Vagina (tissue), 2 donors: ENCODE measurements at places on chromosomes 11 and 22.
A peak's percentile ranks its signal among the peaks of the same experiment; 100 is the strongest.

- H3K4me3 ChIP-seq, result no peak overlapping the region
- no peak for DNase-seq
- no peaks in the 10 kb centered on the region for H3K4me1 ChIP-seq
These were observed 109.8 kb upstream of the BID start for GRCh38 chr22:17884084-17884483.

DNA sequence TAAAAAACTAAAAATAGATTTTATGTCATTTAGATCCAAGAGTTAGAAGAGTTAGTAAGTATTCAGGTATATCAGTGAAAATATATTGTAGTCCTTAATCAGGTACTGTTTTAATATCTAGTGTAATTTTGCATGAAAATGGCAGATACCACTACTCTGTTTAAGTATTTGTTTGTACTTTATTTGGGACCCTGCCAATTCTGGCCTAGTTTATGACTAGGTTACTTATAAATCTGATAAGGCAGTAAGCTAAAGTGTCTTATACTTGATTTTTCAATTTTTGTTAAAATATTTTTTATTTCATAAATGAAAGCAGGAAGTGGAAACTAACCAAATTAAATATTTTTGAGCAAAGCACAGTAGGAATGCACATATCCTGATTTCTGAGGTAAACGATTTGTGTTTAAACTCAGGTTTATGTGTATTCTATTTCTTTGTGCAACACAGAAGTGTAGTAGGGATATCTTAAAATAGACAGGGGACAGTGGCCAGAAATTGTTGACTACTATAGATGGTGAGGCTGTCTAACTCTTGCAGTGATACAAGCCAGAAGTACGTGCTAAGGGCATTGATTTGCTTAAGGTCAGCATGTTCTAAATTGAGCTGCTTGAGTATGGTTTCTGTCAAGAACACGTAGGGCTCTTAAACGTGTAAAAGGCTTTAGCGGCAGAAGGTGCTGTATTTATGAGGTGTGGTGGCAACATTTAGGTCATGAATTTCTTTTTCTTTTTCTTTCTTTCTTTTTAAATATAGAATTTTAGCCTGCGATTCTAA, 34.0 kb downstream of the HIPK3 start:
- H3K27ac ChIP-seq, result peak overlapping the region; percentile 1
- H3K27me3 ChIP-seq, result no peaks in the 10 kb centered on the region
- H3K4me1 ChIP-seq, result peaks cover 52% of the 10 kb centered on the region
- DNase-seq, result no peak

GRCh38 chr11:45643598-45644260, 21.7 kb downstream of the CHST1 start:
- DNase-seq, result peak; percentile 49
- no peaks in the 10 kb centered on the region for H3K36me3 ChIP-seq
- no peaks in the 10 kb centered on the region for H3K4me1 ChIP-seq
- no peaks in the 10 kb centered on the region for H3K27me3 ChIP-seq

GRCh38 chr22:41907436-41908401, 7.2 kb downstream of the SHISA8 start:
- H3K36me3 ChIP-seq, result peaks cover 39% of the 10 kb centered on the region
- H3K27ac ChIP-seq, result no peak overlapping the region
- H3K4me1 ChIP-seq, result peaks cover 20% of the 10 kb centered on the region

- H3K27ac ChIP-seq, result peak overlapping the region; percentile 71
- H3K4me1 ChIP-seq, result peaks cover 20% of the 10 kb centered on the region
- no peaks in the 10 kb centered on the region for H3K27me3 ChIP-seq
- H3K4me3 ChIP-seq, result no peak overlapping the region
These were observed 108.2 kb upstream of the CD44 start for GRCh38 chr11:35030716-35031213.

DNA sequence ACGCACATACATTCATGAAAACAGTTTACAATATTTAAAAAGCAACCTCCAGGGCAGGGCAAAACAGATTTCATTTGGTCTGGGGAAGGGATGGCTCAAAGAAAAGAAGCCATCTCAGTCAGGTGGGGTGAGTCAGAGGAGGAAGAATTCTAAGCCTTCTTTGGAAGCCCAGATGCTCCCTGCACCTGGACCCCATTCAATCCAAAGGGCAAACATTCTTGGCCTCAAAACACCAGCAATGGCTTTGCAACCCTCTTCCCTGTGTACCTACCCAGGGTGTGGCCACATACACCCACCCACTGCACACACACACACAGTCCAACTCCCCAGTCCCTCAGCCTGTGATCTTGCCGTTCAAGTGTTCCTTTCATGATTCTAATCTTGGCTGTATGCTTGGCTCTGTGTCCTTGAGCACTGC, 2.0 kb downstream of the KCNE3 start:
- H3K27ac ChIP-seq, result no peak overlapping the region
- H3K4me3 ChIP-seq, result no peak overlapping the region
- H3K4me1 ChIP-seq, result peaks cover 52% of the 10 kb centered on the region
- H3K36me3 ChIP-seq, result no peaks in the 10 kb centered on the region

DNA sequence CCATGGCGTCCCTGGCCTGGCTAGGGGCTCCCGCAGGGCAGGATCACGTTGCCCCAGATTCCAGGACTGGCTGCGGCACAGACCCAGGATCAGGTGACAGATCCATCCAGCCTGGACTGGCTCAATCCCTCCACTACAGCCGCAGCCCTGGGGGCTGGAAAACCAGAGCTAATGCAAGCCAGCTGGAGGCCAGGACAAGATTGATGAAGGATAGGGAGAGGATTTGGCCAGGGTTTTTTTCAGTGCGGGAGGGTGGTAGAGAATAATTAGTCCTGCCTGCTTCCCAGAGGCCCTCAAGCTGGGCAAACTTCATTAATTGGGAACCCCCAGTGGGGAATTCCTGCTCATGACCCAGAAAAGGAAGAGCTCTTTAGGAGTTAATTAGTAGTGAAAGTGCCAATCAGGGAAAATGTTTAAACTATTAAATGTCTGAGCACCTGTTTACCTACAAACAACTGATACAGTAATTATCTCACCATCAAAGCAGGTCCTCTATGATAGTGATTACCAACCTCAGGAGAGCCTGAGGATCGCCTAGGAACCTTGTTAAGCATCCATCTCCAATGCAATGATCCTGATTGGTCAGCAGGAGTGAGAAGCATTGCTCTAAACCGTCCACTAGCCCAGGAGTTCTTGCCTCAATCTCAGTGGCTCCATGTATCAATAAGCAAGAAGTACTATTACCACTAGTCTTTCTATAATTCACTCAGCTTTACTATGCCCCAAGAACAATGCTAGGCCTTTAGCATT, 33.0 kb upstream of the MYOD1 start:
- H3K27ac ChIP-seq, result no peak overlapping the region
- no peaks in the 10 kb centered on the region for H3K4me1 ChIP-seq

DNA sequence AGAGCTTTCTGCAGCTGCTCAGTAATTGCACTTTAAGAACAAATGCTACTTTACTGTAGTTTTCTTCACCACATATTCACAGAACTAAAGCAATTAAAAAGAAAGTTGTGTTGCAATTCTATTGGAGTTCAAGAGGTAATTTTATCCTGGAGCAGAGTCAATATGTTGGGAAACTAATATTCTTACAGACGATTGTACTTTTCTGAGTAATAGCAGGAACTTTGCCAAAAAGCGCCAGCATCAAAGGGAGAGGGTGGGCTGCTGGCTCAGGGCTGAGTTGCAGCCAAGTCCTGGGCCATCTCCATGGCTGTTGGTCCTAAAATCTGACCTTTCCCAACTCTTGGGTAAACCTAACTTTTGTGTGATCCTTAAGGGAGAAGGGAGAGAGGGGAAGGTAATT, 73.6 kb upstream of the MYO18B start:
- no peaks in the 10 kb centered on the region for H3K27me3 ChIP-seq
- no peaks in the 10 kb centered on the region for H3K36me3 ChIP-seq
- no peak for DNase-seq
- no peak overlapping the region for H3K27ac ChIP-seq
- H3K4me1 ChIP-seq, result peaks cover 8% of the 10 kb centered on the region

GRCh38 chr11:70772950-70773349, 374.6 kb downstream of the CTTN start:
- no peak overlapping the region for H3K27ac ChIP-seq
- no peaks in the 10 kb centered on the region for H3K36me3 ChIP-seq
- no peaks in the 10 kb centered on the region for H3K27me3 ChIP-seq
- H3K4me1 ChIP-seq, result no peaks in the 10 kb centered on the region
- no peak overlapping the region for H3K4me3 ChIP-seq

DNA sequence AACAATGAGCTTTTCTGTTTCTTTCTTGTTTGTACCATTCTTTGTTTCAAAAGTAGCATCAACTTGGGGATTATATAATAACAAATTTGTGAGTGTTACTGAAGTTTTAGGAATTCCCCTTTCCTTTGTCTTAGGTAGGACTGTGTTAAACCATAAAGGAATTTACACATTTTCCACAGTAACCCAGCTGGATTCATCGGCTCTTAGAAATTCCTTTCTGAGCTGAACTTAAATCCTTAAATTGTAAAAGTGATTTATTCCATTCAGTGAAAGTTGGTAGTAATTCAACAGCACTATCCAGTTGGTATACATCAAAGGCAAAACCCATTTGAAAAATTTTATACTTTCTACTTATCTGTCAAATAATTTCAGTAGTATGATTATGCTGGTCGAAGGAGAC, 11.8 kb downstream of the EMSY start:
- no peak for DNase-seq
- H3K4me3 ChIP-seq, result no peak overlapping the region
- H3K27ac ChIP-seq, result no peak overlapping the region
- peaks cover 13% of the 10 kb centered on the region for H3K36me3 ChIP-seq
- no peaks in the 10 kb centered on the region for H3K27me3 ChIP-seq
- no peaks in the 10 kb centered on the region for H3K4me1 ChIP-seq

DNA sequence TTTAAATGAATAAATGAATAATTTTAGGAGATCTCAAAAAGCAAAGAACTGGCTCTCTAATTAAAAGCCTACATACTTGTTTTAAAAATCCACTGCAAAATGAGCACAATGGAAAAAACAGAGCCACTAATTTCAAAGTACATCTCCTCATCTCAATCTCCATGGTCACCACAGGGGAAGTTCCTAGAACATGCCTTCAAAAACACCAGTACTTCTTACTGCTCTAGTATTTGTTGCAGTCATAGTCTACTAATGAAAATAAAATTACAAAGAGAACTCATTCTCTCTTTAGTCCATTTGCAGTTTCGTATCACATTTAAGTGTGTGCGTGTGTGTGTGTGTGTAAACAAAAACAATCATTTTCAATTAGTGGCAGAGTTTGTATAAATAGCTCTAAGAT, 54.0 kb downstream of the PIK3C2A start:
- no peak overlapping the region for H3K27ac ChIP-seq
- H3K4me3 ChIP-seq, result no peak overlapping the region

DNA sequence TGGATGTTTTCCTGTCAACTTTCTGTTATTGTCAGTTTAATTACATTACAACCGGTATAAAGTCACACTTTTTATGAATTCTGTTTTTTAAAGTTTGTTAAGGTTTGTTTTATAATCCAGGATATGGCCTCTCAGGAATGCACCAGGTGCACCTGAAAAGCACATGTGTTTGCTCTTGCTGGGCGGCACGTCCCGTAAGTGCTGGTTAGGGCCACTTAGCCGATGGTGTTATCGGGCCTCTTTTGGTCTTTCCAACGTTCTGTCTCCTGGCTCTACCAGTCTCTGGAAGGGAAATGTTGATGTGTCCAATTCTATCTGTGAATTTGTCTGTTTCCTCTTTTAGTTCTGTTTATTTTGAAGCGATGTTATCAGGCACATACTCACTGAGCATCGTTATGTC, 695.7 kb downstream of the BRD1 start:
- no peaks in the 10 kb centered on the region for H3K27me3 ChIP-seq
- H3K36me3 ChIP-seq, result no peaks in the 10 kb centered on the region
- no peak overlapping the region for H3K4me3 ChIP-seq
- no peaks in the 10 kb centered on the region for H3K4me1 ChIP-seq

GRCh38 chr11:11567936-11568650, 53.7 kb downstream of the GALNT18 start:
- no peak overlapping the region for H3K4me3 ChIP-seq
- H3K27me3 ChIP-seq, result no peaks in the 10 kb centered on the region
- H3K4me1 ChIP-seq, result peaks cover 37% of the 10 kb centered on the region
- no peak for DNase-seq
- H3K27ac ChIP-seq, result peak overlapping the region; percentile 49
